RCC 7860 (cell line): ENCODE measurements at places on chromosomes 6 and 20.

- DNase-seq = no peak
Observed at GRCh38 chr6:4803343-4803744, 27.1 kb downstream of the CDYL start.

DNA sequence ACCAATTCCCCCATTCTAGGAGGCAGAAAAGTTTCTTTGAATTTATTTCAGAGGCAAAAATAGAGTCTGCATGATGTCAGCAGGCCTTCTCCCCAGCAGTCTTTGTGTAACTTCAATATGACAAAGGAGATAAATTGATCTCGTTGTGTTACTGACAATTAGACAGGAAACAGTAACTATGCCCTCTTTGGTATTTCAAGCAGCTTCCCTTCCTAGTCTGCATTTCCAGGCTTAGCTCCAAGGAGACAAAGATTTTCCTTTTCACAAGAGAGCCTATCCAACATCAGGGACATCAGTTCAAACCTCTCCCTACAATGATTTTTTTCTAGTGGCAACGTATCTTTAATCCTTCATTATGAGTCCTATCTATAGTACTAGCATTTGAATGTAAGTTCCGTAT lies 245.9 kb upstream of the HSF2 start:
- no peak for DNase-seq

GRCh38 chr6:83151114-83151513 lies 42.0 kb downstream of the PGM3 start:
- DNase-seq = no peak

- DNase-seq = no peak
Observed at GRCh38 chr6:132067286-132067685, 116.1 kb upstream of the CCN2 start.

DNA sequence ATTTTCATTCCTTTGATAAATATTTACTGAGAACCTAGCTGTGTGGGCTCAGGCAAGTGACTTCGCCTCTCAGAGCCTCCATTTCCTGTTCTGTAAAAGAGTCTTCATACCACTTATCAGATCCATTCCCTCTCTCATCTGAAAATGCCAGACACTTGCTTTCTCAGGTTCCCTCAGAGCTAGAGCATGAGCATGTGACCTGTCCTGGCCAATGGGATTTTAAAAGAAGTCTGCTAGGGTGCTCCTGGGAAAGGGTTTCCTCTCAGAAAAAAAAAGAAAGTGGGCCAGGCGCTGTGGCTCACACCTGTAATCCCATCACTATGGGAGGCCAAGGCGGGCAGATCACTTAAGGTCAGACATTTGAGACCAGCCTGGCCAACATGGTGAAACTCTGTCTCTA lies 5.3 kb downstream of the KCNB1 start:
- no peak for DNase-seq

GRCh38 chr6:138115877-138116660 lies 8.8 kb upstream of the PERP start:
- DNase-seq = peak; percentile 30
